Left lobe of liver (tissue), 2 donors: ENCODE measurements at places on chromosomes 12 and 14. TPM values are rescaled to one million over a fixed set of nuclear protein-coding genes. Genes with fewer than 3 reads are reported as not detected.
A peak's percentile ranks its signal among the peaks of the same experiment; 100 is the strongest.

IRAK3 gene
- total RNA-seq, result 1.7 TPM

NOVA1 gene
- total RNA-seq, result 0.25 TPM

TEX22 gene
- 1.3 TPM for total RNA-seq

TEAD4 gene
- 1.6 TPM for total RNA-seq

TAS2R7 gene
- total RNA-seq, result not detected

ARL1 gene
- total RNA-seq, result 55.0 TPM

HIF1A gene
- 27.9 TPM for total RNA-seq

SMOC1 gene
- 75.6 TPM for total RNA-seq

MYO1H gene
- not detected for total RNA-seq

POLR3B gene
- total RNA-seq, result 7.9 TPM

MFAP5 gene
- not detected for total RNA-seq

- DNase-seq, result no peak
Observed at GRCh38 chr12:116722245-116722644, 15.6 kb downstream of the SPRING1 start.

DNA sequence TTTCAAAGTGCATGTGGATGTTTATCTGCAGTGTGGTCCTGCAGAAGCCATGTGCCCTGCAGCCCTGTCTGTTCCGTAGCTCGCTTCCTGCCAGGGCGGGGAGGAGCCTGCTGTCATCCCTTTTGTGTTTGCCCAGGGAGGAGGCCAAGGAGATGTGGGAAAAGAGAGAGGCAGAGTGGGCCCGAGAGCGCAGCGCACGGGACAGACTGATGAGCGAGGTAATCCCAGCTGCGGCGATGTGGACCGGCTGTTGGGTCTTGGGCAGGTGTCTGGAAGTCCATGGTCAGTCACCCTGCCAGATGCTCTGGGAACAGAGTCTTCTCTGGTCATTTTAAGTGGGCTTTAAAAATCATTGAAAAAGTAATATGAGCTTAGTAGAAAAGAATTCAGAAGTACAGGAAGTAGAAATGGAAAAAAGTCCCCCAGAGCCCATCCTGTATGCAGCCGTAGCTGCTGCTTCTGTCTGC is 12.8 kb downstream of the TCHP start:
- no peak for DNase-seq

- no peak for DNase-seq
Observed at GRCh38 chr14:93967637-93968250, 8.6 kb downstream of the ASB2 start.

DNA sequence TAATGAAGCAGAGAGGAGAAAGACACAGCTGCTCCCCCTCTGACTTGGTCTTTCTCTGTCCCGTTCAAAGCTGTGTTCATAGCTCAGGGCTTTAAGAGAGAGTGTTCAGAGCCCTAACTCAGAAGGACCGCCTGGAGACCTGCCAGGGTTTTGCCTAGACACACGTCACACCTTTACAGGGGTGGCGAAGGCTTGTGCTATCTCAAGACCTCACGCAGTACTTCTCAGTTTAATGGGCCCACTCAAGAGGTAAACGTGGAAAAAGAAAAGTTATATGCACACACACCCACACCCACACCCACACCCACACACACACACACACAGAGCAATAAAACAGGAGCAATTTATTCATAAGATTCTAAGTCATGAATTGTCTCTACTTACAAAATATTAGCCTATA is 374.3 kb downstream of the C12orf75 start:
- no peak for DNase-seq

- no peak for DNase-seq
Observed at GRCh38 chr12:109764123-109764522, 50.5 kb downstream of the FAM222A start.

GRCh38 chr12:96811083-96811482 is 96.0 kb upstream of the NEDD1 start:
- DNase-seq, result no peak

DNA sequence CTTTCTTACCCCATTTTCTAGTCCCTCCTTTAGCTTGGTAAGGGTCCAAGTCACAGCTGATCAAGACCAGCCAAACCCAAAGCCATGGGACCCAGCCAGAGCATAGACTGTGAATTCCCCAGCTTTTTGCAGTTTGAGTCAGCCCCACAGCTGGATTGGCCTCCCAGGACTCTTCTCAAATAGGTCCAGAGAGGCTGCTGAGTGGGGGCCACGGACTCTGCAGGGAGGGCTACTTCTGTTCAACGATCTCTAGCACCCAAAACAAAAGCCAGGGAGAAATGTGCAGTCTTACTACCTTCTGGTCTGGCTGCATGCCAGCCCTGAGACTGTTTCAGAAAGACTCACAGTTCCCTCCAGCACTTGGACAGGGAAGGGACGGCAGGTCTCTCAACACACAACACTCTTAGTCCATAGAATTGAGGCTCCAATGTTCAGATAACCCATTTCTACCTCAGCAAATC is 1.6 kb downstream of the VDR start:
- no peak for DNase-seq

DNA sequence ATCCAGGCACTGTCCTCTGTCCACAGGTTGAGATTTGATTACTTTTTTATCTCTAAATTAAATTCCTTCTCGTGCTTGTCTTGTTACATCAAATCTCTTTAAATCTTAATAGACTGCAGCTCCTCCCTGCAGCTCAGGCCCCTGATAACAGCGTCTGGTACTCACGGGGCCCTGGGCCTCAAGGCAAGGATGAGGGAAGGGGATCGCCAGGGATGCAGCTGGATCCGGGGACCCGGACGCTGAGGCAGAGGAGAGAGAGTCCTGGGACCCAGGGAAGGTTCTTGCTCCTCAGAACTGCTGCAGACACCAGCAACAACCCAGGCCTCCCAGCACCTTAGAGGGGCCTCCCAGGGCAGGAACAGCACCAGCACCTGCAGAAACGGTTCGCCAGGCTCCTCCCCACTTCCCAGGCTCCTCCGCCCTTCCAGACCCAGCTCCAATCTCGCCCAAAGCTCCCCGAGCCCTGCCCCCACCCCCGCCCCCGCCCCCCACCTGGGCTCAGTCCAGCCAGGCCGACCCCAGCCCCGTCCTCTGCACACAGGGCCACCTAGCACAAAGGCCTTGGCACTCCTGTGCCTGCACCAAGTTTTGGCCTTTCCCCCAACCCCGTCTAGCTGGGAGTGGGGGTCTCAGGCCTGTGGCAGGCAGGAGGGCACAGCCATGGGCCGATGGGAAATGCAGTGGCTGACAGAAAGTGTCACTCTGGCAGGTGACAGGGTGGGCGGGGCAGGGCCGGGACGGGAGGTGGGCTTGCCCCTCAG is 60.3 kb upstream of the GALNT9 start:
- no peak for DNase-seq

DNA sequence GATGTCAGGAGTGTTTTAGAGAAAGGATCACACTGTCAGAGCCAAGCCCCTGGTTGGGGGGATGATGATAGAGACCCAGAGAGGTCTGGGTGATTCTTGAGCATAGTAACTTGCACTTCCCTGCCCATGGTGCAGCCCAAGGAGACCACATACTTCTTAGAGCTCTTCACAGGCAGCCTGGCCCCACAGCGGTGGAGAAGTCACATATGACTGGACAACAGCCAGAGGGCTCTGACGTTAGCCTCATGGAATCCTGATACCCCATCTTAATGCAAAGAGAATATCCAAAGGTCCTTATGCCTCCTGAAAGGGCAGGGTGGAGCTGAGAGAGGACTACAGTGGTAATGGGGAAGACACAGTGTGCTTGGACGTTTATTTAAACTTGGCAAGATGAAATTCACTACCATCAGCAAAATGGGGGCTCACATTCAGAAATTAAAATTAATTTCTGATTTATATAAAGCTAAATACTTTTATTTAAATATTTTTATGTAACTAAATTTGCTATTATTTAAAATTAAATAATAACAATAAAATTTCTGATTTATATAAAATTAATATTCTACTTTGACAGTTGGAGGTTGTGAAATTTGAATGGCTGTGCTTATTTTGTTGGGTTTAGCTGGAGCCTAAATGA is 131.3 kb downstream of the KTN1 start:
- no peak for DNase-seq

GRCh38 chr14:52806115-52806514 is 14.7 kb upstream of the GNPNAT1 start:
- no peak for DNase-seq

DNA sequence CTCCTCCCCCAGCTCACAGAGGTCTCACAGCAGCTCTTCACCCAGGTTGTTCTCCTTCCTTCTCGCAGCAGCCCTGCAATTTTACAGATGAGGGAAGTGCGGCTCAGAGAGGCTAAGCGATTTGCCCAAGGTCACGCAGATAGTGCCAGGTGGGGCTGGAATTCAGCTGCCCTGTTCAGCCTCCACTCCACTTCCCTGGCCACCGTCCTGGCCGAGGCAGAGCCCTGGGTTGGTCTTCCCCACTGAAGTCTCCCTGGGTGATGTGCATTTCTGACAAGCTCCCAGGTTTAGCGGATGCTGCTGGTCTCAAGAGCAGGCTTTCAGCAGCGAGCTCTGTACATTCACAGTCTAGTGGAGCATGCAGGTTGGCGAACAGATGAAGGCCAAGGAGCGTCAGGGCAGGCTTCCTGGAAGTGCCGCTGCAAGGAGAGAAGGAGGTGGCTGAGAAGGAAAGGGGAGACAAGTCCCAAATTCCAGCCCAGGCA is 28.9 kb upstream of the EML1 start:
- no peak for DNase-seq

DNA sequence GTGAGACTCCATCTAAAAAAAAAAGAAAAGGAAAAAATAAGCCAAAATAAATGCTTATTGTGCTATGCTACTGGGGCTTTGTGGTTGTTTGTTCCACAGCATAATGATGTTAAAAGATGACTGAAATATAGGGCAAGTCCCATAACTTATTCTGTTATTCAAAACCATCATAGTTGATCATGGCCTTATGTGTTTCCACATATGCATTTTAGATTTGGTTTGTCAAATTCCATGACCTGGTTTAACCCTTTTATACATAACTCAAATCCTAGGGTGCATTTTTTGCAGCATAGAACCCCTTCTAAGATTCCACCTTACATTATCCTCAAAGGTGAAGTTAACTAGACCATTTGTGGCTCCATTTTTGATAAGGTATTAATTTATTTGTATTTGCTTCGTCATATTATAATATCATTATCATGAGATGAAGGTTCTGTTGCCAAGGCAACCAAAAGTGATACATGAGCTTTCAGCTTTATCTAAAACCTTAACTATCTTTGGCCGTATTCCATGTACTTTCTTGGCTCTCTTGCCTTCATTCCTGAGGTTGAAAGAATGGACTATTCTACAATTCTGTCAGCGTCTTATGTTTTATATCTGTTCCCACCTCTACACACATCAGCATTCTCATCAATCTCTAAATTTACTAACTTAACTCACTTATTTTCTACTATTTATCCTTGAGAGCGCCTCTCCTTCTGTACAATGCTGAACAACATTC is 138.7 kb upstream of the DYRK2 start:
- no peak for DNase-seq

- DNase-seq, result no peak
Observed at GRCh38 chr12:72865921-72866320, 593.8 kb downstream of the TRHDE start.

GRCh38 chr14:20428010-20428365 is 8.0 kb downstream of the KLHL33 start:
- no peak for DNase-seq

DNA sequence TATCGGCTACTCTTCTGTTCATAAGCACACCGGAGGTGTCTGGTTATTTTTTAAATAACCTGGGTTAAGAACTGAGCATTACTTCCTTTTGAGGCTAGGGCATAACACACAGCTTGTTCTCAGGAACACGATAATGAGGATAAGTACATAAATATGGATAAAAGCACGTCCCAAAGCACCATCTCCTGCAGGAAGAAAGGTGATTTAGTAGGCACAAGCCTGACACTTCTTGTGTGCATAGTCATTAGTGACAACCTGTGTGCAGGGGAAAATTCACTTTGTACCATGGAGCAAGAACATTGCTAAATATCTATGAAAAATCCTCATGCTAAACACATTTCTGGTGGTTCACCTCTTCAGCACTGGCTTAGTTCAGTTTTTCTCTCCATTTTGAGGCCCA is 166.5 kb downstream of the SNAPC1 start:
- no peak for DNase-seq

- no peak for DNase-seq
Observed at GRCh38 chr12:93089805-93090569, 160.9 kb upstream of the EEA1 start.

GRCh38 chr14:104423701-104424405 is 155.7 kb upstream of the C14orf180 start:
- peak; percentile 35 for DNase-seq

GRCh38 chr12:71782017-71782416 is 27.4 kb downstream of the RAB21 start:
- DNase-seq, result no peak
